ENCODE measurements at places on chromosomes 16 and 17.

DNA sequence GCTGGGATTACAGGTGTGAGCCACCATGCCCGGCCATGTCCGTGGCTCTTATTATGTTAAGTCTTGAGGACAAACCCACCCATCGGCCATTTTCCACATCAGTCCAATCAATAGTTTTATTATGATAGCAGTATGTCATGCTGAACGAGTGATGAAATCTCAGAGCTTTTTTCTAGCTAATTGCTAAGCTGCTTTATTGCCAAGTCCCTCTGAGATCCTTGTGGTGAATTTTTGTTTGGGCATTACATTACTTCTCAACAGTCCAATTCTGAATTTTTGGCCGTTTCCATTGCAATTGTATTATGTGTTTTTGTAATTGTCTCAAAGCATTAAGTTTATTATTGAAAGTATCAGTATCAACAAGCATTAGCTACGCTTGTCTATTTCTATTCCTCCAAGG is 10.9 kb downstream of the RNF112 start:
- no peak for DNase-seq

DNA sequence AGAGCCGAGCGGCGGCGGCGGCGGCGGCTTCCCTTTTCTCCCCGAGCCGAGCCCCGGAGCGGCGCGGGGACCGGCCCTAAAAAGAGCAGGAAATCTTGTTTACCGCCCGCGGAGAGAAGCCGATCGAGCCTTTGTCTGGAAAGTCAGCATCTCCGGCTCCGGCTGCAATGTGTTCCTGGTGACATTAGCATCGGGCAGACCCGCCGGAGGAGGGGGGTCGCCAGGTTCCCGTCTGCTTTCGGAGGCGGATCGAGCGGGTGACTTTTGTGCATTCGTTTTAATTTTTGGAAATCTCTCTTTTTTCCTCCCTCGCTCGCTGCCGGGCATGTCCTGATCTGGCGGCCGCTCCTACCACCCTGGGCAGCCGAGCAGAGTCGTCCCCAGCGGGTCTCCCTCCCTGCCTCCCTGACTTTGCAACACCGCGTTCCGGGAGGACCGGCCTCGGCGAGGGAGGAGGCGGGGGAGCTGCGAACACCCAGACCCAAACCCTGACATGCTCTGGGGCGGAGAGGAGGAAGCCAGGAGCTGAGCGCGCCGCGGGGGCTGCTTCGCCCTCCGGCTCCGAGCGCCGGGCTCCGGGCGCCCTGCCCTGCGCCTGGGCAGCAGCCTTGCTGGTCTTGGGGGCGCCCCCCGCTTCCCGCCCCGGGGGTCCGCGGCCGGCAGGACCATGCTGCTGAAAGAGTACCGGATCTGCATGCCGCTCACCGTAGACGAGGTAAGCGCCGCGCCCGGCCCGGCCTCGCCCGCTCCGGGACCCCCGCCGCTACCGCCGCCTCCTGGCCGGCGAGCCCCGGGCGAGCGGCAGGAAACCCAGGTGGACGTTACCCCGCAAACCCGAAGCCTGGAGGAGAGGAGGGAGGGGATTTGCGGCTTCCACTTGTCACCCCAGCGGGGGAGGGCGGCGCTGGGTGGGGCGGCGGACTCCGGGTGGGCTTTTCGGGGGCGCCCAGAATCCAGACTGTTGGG is 690 bp downstream of the PITPNC1 start:
- DNase-seq: peak; percentile 51

GRCh38 chr16:79076047-79076767 is 524.3 kb downstream of the MAF start:
- DNase-seq: no peak

- DNase-seq: no peak
Observed at GRCh38 chr17:43831633-43832032, 1.3 kb downstream of the MPP3 start.

DNA sequence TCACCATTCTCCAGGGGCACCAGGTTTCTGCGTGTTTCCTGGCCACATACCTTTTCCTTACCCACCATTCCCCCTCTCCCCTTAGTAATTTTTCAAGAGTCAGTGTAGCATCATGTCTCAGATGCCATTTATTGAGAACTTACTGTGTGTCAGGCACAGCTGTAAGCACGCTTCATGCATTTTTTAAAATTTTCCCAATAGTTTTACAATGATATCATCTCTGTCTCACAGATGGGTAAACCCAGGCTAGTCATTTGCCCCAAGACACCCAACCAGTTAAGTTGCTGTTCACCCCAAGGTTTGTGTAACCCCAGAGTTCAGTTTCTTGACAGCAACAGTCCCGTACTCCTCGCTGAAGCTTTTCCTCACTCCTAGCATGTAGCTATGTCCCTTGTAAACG is 56.4 kb upstream of the IRX3 start:
- DNase-seq: no peak

- no peak for DNase-seq
Observed at GRCh38 chr17:306116-306515, 46.5 kb downstream of the RPH3AL start.

DNA sequence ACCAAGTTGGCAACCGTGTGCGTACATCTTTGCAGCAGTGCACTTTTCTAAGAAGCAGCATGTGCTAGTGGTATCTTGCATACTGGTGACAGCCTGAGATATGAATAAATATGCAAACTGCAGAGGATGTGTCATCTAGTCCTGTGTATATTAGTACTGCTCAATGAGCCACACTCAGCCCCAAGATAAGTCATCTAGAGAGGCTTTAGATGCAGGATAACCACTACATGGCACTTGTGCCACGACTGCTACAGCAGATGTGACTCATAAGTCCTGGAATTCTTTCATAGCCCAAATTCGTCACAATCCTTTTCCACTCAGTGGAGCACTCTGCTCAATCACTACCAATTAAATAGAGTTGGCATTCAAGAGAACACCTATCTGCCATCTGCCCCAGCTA is 171.5 kb downstream of the AXIN2 start:
- DNase-seq: no peak

DNA sequence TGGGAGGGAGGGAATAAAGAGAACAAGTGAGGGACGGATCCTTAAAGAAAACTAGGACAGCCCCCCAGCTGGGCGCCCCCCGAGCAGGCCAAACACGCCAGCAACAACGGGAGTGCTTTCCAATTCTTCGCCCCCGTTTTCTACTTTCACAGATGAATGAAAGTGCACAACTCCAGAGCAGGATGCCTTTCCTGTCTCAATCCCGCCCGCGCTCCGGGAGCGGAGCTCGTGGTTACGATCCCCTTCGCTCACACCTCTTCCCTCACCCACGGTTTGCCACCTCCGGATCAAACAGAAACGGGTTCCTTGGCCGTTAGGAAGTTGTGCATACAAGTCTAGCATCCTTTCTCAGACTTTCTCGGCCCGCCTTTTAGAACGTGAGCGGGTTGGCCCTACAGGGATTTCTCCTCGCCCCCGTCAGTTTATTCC is 680 bp downstream of the SKA2 start:
- DNase-seq: peak; percentile 15

DNA sequence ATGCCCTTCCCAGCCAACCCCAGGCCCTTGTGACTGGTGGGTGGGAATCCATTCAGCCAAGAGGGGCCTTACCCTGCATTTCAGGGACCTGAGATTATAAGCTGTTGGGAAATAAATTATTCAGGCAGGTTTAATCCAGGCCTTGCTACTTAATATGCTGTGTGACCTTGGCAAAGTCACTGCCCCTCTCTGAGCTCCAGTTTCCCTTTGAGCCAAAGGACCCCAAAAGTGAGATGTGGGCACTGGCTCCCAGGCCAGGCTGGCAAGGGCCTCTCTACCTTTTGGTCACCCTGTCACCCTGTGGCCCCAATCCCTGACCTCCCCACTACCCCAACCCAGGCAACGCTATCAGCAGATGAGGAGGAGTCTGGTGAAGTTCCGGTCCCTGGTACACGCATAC is 33.9 kb downstream of the MYO15A start:
- no peak for DNase-seq

GRCh38 chr17:692116-692515 is 22.5 kb downstream of the VPS53 start:
- no peak for DNase-seq

- no peak for DNase-seq
Observed at GRCh38 chr17:75979705-75980187, 706 bp downstream of the TEN1 start.

- DNase-seq: no peak
Observed at GRCh38 chr17:7262935-7263800, 890 bp upstream of the CLDN7 start.

DNA sequence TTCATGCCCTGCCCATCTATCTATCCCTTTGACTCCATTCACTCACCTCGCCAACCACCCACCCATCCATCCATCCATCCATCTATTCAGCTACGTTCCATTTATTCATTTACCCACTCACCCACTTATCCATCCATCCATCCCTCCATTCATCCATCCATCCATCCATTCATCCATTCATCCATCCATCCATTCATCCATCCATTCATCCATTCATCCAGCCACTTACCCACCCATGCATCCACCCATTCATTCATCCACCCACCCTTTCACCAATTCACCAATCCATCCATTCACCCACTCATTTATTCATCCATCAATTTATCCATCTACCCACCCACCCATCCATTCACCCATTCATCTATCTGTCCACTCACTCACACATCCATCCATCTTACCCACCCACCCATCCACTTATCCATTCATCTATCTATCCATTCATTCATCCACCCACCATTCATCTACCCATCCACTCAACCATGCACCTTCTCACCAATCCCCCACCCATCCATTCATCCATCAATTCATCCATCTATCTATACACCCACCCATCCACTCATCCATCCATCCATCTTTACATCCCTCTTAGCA is 19.5 kb upstream of the KCNJ12 start:
- no peak for DNase-seq

- DNase-seq: no peak
Observed at GRCh38 chr16:85486256-85486915, 126.7 kb upstream of the GSE1 start.

- no peak for DNase-seq
Observed at GRCh38 chr17:36500745-36501225, 14.3 kb downstream of the ZNHIT3 start.

DNA sequence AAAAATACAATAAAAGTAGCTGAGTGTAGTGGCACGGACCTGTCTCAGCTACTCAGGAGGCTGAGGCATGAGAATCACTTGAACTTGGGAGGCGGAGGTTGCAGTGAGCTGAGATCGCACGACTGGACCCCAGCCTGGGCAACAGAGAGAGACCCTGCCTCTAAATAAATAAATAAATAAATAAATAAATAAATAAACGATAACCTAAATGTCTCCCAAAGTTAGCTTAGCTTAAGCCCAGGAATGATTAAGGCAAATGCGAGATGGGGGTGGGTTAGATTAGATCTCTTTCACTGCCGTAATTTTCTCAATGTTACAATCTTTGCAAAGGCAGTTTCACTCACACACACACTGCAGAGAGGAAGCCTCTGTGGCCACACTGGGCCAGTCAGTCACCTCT is 46.7 kb downstream of the WSB1 start:
- DNase-seq: no peak

DNA sequence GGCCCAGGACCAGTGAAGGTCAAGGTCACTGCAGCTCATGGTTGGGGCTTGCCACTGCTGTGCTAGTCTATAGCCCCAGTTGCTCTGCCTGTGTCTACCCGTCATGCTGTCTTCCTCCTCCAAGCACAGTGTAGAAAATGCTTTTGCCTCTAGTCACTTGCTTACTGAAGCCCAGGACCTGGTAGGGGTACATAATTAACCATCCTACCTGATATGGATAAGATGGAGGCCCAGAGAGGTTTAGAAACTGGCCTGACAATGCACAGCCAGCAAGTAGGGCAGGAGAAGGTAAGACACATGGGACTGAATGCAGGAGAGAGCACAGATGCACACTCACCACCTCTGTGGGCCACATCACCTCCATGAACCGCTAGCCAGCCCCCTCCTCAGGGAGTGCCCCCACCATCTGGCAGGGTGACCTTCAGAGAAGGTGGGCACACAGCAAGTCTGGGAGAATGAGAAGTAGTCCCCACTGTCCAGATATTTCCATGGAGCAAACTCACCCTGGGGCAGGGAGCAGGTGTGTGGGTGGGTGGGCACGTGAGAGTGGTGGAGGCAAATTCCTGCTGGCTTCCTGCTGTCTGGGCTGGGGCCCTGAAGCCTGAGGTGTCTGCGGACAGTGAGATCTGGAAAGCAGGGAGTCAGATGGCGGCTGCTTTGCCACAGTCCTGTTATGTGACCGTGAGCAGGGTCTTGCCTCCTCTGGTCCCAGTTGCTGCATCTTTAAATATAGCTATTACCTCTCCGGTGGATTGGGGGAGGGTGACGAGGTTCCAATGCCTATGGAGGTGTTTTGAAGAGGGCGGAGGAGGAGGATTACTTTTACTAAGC is 1.0 kb downstream of the CX3CL1 start:
- DNase-seq: no peak

- DNase-seq: no peak
Observed at GRCh38 chr16:31201582-31202413, 762 bp downstream of the PYCARD start.

DNA sequence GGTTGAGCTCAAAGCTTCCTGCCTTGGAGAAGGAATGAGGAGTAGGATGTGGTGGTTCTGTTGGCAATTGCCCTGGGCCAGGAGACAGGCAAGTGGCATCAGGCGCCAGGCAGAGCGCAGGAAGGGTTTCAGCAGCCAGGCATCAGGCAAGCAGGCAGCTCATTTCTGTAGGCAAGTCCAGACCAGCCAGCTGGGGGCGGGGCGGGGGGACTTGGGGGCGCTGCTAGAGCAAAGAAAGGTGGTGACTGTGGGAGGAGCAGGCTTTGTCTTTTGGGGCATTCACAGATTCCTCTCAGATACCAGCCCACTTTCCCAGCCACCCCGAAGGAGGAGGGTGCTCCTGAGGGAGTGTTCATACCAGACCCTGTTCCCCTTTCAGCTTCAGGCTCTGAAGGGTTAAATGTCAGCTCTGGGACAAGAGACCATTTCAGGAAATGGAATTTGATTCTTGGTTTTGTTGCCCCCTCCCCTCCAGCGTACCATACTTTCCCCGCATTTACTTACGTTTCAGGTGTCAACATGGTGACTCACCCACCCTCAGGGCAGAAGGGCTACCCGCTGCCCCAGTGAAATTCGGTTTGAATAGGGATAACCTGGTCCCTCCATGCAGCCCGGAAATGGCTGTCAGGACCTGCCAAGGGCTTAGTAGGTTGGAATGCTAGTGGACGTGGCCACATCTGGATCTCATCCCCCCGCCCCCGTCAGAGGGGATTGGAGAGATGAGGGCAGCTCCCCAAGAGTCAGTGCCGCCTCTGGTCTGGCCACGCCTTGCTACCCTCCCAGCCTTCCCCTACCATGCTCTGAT is 13.2 kb downstream of the NGFR start:
- DNase-seq: no peak

DNA sequence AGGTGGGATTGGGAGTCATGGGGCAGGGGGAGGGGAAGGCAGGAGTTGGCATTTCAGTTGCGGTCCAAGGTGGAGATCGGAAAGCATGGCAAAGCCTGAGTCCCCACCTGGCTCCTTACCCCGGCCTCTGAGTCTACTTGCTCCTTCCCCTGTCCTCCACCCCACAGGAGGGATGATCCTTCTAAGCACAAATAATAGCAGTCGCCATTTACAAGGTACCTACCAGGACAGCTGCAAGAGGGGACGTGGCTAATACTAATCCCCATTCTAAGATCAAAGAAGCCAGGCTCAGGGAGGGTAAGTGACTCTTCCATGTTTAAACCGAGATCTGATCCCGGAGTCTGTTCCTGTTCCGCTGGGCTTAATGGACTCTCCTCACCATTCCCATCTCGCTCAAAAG is 396.3 kb downstream of the SLC39A11 start:
- no peak for DNase-seq

GRCh38 chr16:2022723-2023091 is 3.1 kb downstream of the NPW start:
- DNase-seq: no peak

GRCh38 chr17:82060614-82061013 is 5.0 kb downstream of the DUS1L start:
- DNase-seq: no peak

Data from activated CD4-positive, alpha-beta T cell treated with anti-CD3 and anti-CD28 coated beads, Interleukin-2, amount 50 U/mL, for 4 hours (primary cell).